ENCODE measurements at places on chromosomes 1 and 21.

GRCh38 chr21:44730951-44731579, 19.7 kb upstream of the TSPEAR start:
- no peak for DNase-seq

DNA sequence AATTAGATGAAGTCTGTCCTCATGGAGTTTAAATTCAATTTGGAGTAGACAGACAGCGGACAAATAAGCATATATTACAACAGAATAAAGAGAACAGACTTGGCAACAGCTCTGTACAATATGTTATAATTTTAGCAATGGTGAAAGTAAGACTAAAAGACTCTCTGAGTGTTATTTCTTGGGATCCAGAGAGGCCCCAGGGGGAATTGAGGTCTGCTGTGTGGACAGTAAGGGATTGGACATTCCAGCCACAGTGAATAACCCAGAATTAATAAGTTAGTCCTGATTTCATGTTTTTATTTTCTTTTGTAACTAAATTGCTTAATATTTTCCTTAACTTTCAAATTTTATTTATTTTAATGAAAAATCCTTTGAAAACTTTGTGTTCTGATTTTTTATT, 101.7 kb downstream of the PATJ start:
- no peak for DNase-seq

GRCh38 chr1:243798726-243799125, 51.3 kb downstream of the AKT3 start:
- no peak for DNase-seq

DNA sequence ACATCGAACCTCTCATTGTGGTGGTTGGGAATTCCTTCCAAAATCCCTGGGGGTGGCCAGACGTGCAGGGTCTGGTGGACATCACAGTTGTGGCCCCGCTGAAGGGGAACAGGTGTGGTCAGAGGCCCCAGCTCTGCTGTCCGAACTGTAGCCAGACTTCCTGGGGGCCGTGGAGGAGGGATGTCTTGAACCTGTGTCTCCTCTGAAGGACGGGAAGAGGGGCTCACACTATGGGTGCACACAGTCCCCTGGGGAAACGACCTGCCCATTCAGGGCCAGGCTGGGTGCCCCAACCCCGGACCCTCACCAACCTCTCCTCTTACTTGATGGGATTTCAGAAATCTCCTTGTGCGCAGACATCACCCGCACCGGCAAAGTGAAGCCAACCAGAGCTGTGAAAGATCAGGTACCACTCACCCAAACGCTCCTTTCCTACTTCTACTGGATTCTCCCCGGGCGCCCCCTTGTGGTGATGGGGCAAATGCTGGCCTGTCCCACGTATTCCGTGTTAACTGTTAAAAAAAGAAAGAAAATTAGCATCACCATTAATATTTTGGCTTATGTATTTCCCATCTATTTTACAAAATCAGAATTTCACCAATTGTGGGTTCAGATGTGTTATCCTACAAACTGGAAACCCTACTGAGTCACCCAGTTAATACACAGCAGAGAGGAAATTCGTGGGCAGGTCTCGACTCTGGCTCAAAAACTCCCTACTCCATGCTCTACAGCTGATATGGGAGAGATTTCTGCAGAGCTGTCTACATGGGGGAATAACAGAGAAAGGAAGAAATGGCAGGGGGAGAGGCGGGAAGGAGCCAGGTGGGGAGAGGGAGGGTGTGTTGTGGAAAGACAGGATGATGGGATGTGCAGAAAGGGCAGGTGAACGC, 28.1 kb downstream of the PADI4 start:
- DNase-seq: peak; percentile 22

DNA sequence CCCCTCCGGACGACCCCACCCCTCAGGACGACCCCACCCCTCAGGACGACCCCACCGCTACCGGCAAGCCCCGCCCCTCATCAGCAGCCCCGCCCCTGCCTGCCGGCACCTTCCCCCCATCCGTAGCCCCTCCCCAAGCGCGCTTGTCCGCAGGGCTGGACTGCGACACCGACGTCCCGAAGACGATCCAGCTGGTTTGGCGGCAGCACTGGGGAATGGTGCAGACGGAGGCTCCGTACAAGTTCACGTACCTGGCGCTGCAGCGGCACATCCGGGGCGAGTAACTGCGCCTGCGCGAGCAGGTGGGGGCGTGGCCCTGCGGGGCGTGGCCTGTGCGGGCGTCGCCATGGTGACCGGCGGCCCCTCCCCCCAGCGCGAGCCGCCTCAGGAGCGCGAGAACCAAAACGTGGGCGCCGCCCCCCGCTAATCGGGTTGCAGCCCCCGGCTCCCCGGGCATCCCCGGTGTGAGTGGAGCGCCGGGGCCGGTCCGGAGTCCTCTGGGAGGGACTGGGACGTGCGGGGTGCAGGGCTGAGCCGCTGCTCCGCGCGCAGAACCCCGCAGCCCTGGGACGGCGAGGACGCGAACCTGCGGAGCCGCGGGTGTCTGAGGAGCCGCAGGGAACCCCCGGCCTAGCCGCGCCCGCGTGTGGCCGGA, 4.9 kb downstream of the RNF223 start:
- peak; percentile 88 for DNase-seq

DNA sequence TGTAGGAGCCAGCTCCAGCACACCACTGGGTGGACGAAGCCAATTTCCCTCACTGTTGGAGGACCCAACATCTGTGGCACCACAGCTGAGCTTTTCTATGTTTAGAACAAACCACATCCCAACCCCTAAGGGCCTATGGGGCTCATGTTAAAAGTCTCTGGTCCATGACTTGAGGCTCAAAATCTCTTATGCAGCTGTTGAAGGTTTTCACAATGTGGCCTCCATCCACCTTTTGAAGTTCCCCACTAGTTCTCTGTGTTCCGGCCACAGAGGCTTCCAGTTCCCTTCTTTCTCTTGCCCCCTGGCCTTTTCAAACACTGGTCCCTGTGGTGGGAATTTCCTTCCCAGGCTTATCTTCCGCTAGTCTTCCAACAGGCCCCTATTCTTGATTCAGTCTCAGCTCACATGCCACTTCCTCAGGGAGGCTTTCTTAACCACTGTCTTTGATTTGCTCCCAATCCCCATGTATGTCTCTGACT, 3.9 kb upstream of the IFNLR1 start:
- no peak for DNase-seq

DNA sequence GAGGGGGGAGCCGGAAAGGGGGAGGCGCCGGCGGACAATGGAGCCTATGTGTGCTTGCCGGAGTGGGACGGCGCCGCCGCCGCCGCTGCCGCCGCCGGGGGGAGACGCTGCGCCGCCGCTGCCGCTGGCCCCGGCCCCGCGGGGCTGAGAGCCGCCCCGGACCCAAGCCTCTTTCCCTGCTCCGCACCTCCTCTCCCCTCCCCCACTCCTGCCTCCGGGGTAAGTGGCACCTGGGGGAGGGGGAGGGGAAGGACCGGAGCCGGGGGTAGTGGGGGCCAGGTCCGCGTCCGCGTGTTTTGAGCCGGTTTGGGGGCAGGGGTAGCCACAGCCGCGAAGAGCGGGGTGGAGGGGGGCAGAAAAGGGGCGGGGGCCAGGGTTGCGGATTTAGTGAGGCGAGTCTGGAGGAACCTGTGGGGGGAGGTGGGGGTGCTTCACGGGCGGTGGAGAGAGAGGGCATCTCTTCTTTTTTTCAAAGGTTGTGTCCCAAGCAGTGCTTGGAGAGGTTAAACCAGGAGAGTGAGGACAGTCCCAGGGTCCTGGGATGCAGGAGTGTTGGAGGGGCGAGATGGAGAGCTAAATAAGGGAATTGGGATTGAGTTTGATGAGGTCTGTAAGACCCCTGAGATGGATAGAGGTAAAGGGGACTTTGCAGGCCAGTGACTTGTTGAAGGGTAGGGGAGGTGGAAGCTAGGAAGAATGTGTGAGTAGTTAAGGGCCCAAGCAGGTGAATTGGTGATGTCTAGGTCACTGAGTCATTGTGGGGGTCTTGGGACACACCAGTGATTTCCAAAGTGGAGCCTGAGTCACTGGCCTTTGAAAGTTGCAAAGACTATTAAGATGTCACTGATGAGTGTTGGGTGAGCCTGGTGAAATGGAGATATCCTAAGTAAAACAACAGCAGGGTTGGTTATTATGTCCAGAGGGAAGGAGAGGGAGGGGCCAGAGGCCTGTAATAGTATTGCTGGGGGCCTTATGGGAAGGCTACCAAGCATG, 59.1 kb downstream of the BCL9 start:
- DNase-seq: no peak

DNA sequence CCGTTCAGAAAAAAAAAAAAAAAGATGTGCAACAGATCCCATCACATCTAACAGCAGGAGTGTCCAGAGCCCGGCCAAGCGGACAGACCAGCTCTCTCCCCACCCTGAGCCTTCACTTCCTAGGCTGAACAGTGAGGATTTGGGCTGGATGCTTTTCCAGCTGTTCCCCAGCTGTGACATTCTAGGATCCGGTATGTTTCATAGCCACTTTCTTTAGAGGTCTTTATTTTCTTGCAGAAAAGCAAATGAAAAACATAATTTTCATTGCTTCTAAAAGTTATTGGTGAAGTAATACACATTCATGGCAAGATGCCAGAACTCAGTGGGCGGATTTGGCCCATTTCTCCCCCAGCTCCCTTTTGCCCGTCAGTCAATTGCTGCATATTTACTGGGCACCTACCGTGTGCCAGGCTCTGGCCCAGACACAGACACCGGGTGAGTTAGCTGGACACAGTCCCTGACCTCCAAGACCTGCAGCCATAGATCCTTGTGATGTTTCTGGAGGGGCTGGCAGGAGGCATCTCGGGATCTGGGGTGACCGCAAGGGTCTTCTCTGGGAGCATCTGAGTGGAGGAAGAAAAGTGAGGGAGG, 213.7 kb upstream of the VAMP3 start:
- DNase-seq: no peak

DNA sequence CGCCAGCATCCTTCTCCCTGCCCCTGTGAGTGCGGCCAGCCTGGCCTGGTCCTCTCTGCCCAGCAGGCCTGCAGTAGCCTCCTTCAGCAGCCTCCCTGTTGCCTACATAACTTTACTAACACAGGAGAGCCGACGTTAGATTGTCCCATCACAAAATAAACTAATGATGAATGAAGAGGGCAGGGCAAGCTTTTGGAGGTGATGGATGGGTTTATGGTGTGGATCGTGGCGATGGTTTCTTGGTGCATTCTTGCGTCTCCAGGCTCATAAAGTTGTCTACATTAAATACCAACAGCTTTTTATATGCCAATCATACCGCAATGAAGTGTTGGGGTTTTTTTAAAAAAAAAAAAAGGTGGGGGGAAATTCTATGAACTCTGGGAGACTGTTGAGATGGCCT, 164.5 kb downstream of the PRDM16 start:
- no peak for DNase-seq

DNA sequence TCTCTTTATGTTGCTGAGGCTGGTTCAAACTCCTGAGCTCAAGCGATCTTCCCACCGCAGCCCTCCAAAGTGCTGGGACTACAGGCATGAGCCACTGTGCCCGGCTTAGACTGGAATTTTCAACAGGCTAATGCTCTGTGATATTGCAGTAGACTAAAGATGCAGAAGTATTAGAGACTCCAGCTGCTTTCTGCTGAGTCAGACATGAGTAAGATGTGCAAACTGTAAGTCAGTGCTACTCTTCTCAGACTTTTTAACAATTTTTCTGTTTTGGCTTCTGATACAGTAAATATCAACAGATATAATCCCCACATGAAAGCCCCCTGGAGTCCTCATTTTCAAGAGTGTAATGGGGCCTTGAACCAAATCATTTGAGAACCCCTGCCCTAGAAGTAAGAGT, 29.3 kb upstream of the NLRP3 start:
- no peak for DNase-seq

- no peak for DNase-seq
These were observed 89.0 kb upstream of the CD34 start for GRCh38 chr1:207999972-208000371.

GRCh38 chr1:69510026-69510425, 57.7 kb upstream of the LRRC7 start:
- DNase-seq: no peak

DNA sequence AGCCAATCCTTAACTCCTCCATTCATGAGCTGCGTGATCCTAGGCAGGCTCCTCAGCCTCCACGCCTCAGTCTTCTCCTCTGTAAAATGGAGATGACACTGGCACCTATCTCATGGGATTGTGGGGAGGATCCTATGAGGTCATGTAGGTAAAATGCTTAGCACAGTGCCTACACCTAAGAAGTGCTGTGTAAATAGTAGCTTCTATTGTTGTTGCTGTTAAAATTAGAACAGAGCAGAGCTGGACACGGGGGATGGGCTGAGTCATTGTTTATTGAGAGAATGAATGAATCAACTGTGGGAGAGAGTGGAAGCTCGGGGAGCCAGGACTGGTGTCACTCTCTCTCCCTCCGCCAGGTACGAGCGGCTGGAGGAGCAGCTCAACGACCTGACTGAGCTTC, 43.0 kb downstream of the TMCC2 start:
- no peak for DNase-seq

- no peak for DNase-seq
These were observed 12.6 kb upstream of the PSMA5 start for GRCh38 chr1:109438798-109439297.

DNA sequence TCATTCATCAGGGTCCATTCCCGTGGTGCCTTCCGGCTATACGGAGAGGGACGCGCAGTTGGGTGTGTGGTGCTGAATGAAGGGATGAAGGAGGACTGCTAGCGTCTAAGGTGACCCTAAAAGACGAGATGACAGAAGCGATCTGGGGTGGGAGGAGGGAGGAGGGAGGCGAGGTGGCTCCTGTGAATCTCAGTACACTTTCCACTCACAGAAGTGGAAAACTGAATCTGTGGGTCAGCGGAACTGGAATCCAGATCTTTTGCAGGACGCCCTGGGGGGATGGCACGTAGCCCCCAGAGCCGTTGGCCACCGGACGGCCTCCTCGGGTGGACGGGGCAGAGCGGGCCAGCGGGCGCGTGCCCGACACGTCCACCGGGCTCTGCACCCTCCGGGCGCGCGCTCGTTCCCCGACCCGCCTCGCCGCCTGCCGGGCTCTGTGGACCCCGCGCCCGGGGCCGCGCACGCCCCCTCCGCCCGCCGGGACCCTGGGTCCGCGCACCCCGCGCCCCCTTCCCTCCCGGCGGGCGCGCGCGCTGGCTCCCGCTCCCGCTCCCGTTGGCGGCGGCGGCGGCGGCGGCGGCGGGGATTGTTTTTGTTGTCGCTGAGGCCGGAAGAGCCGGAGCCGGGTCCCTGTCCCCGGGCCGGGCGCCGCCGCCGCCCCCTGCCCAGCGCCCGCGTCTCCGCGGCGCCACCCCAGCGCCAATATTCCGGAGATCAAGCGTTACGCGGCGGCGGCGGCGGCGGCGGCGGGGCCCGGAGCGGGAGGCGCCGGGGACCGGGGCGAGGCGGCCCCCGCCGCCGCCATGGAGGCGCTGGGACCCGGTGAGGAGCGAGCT, at the start of gene AGO4:
TSS of gene AGO4 (plus strand) at position 403 of the 836 bp plus-strand sequence. CDS start at position 804, 401 bp downstream.
- DNase-seq: no peak

DNA sequence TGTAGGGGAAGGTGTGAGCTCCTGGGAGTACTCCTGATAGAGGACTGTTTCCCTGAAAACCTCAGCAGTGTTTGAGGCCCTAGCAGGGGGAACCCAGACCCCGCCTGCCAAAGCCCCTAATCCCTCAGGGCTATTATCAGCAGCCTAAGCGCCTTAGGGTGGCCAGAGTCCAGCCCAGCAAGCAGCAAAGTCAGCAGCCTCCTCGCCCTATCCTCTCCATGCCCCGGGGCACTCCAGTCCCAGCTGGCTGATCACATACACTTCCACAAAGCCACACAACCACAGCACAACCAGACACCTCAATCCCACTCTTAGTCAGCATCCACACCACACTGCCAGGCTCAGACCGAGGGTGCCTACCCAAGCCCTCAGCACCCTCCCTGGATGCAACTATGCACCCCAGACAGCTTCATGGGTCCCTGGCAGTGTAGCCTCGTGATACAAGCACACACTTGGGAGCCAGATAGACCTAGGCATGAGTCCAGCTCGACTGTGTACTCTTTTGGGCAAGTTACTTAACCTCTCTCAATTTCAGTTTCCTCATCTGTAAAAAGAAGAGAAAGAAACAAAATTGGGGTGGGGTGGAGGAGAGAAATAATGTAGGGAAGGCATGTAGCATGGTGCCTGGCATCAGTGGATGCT, 7.1 kb downstream of the IGSF9 start:
- DNase-seq: no peak

All from activated CD4-positive, alpha-beta T cell treated with anti-CD3 and anti-CD28 coated beads for 1 hour (primary cell).